ENCODE measurements at places on chromosomes 6 and 20.
A peak's percentile ranks its signal among the peaks of the same experiment; 100 is the strongest.

GRCh38 chr20:43955062-43955749 is 40.6 kb downstream of the TOX2 start:
- DNase-seq = peak; percentile 55

- DNase-seq = no peak
Measured at GRCh38 chr6:41077536-41077935, 4.8 kb downstream of the NFYA start.

DNA sequence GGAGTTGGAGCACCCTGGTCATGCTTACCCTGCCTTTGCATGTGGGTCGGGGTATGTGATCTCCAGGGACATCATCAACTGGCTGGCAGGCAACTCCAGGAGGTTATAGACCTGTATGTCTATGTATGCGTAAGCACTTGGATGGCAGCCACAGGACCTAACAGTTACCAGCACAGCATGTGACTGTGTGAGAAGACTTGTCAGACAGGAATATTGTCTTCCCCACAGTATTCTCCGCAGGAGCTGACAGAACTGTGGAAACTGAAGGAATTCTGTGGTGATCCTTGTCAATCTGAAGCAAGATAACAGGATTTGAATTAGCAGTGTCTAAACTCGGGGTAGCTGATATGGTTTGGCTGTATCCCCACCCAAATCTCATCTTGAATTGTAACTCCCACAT is 59.2 kb downstream of the TMEM244 start:
- DNase-seq = no peak

GRCh38 chr6:136508725-136509392 is 41.4 kb downstream of the MAP7 start:
- no peak for DNase-seq

DNA sequence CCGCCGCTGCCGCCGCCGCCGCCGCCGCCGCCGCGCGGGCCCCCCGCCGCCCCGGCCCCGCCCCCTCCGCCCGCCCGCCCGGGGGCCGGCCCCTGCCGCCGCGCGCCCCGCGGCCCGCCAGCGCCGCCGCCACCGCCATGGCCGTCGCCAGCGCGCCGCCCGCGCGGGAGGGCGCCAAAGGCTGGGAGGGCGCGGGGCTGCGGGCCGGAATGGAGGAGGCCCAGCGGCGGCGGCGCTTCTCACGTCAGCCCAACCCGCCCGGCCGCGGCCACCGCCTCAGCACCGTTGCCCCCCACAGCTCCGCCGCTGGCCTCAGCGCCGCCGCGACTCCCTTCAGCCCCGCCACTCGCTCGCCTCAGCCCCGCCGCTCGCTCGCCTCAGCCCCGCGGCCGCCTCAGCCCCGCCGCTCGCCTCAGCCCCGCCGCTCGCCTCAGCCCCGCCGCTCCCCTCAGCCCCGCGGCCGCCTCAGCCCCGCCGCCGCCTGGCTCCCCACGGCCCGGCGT is 258 bp downstream of the PHF10 start:
- peak; percentile 40 for DNase-seq

- no peak for DNase-seq
Measured at GRCh38 chr6:43741829-43742228, 28.2 kb upstream of the VEGFA start.

GRCh38 chr20:38205001-38205400 is 39.9 kb upstream of the TGM2 start:
- no peak for DNase-seq

- no peak for DNase-seq
Measured at GRCh38 chr6:36938536-36938935, 16.0 kb upstream of the PI16 start.

- no peak for DNase-seq
Measured at GRCh38 chr6:104750449-104750848, 109.3 kb downstream of the HACE1 start.

GRCh38 chr6:43903739-43904290 is 133.8 kb downstream of the VEGFA start:
- no peak for DNase-seq

GRCh38 chr20:11178946-11179654 is 505.3 kb upstream of the JAG1 start:
- peak; percentile 38 for DNase-seq

DNA sequence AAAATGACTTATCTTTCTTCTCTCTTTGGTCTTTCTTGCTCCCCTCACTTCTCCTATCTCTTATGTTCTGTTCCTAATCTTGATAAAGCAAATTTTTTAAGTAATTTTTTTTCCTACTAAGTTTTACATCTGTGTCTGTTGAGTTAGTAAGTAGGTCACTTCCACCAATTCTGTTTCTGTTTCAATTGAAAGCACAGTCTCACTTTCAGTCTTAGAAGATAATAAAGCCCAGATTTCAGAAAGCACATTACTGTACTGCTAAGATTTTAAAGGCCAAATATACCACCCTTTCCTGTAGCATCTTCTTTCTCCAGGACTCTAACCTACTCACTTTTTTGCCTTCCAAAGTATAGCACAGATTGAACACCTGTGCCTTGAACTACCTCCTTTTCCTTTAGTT is 866.1 kb upstream of the ADGRB3 start:
- DNase-seq = no peak

- no peak for DNase-seq
Measured at GRCh38 chr6:110949679-110950285, 8.7 kb upstream of the GTF3C6 start.

DNA sequence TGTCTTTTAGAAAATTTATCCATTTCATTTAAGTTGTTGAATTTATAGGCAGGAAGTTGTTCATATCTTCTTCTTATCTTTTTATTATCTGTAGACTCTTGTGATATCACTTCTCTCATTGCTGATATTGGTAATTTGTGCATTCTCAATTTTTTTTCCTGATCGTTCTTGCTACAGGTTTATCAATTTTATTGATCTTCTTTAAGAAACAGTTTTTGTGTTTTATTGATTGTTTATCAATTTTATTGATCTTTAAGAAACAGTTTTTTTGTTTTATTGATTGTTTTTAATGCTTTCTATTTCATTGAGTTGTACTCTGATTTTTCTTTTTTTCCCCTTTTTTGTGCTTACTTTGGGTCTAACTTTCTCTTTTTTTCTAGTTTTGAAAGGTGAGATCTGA is 23.8 kb upstream of the SLC22A2 start:
- DNase-seq = no peak

DNA sequence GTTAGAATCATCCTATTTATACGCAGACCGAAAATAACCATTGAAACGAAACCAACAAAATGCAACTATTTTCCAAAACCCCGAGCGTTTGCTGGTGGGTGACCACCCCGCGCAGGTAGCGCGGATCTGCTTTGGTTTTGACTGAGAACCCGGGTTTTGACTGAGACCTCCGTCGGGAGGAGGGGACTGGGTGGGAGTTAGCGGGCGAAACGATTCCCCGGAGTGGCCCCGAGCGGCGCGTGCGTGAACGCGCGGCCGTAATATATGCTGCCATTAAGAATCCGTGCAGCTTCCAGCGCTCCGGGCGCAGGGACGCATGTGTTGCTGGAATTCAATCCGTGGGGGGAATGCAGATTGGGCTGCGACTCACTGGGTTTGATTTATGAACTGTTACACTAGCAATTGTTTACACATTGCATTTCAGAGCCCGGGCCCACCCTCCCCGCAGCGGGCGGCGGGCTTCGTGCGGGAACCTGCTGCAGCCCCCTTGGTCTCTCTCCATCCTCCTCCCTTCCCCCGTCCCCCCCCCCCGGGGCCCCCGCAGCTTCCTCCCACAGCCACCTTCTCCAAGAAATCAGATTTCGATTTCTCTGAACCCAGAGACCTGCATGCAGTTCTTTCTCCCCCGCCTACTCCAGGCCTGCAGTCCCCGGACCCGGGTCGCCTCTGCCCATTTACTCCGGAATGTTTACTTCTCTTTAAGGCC is 9.9 kb downstream of the NRN1 start:
- DNase-seq = no peak

- DNase-seq = no peak
Measured at GRCh38 chr6:135655055-135655454, 157.5 kb upstream of the AHI1 start.

GRCh38 chr6:34484391-34484790 is 18.5 kb downstream of the PACSIN1 start:
- no peak for DNase-seq

- no peak for DNase-seq
Measured at GRCh38 chr6:155301867-155302266, 12.4 kb downstream of the TFB1M start.

DNA sequence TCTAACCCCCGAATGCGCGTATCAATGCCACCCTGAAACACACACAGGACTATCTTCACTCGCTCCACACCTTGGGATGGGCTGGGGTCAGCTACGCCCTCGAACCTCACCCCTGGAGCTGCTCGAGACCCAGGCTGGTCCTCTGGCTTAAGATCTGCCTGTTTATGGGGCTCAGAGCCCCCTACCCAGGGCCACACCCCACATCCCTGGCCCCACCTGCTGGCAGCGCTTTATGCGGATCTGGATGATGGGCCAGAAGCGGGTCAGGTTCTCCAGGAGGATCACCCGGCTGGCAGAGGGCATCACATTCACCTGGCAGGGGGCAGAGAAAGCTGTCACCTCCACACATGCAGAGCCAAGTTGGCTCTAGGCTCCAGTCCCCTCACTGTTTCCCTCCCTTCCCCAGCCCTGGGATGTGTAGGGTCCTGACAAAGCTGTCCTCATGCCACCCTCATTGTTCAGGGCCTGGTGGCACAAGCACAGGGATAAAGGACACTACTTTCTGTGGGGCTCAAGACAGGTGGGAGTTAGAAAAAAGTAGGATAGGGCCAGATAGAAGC is 8.2 kb downstream of the CUL7 start:
- DNase-seq = no peak

Measured in Calu3 (cell line).